Activated CD8-positive, alpha-beta memory T cell treated with anti-CD3 and anti-CD28 coated beads for 1 hour (primary cell): ENCODE measurements at places on chromosomes 11 and 22.
A peak's percentile ranks its signal among the peaks of the same experiment; 100 is the strongest.

DNA sequence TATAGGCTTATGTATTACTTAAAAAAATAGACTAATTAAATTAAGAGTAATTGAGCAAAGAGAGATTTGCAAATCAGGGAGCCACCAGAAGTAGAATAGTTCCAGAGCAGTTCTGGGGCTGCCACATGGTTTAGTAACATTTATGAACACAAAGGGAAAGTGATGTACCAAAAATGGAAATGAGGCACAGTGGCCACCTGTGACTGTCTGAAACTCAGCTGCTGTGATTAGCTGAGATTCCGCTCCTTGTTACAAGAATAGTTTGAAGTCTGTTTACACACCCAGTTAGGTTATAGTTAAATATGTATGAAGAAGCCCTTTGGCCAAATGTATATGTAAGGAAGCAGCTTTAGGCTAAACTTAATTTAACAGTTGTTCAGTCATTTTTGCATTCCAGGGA lies 901.5 kb upstream of the CHORDC1 start:
- no peak for DNase-seq

DNA sequence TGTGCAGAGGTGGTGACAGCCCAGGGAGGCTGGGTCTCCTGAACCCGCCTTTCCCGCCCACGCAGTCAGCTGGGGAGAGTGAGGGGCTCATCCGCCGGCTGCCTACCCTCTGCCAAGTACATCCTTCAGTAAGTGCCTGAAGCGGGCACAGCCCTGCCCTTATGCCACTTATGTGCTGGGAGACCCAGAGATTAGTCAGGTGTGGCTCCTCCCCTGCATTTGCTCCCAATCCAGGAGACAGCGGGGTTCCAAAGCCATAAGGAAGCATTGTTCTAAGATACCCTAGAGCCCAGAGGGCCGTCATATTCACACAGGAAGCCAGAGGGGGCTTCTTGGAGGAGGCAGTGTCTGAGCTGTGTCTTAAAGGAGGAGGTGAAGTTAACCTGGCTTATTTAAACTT lies 5.8 kb upstream of the PPP6R3 start:
- no peak for DNase-seq

GRCh38 chr11:130522284-130522961 lies 74.0 kb downstream of the ADAMTS15 start:
- DNase-seq = no peak

- no peak for DNase-seq
These were observed 40.9 kb upstream of the PRR5 start for GRCh38 chr22:44661070-44661469.

DNA sequence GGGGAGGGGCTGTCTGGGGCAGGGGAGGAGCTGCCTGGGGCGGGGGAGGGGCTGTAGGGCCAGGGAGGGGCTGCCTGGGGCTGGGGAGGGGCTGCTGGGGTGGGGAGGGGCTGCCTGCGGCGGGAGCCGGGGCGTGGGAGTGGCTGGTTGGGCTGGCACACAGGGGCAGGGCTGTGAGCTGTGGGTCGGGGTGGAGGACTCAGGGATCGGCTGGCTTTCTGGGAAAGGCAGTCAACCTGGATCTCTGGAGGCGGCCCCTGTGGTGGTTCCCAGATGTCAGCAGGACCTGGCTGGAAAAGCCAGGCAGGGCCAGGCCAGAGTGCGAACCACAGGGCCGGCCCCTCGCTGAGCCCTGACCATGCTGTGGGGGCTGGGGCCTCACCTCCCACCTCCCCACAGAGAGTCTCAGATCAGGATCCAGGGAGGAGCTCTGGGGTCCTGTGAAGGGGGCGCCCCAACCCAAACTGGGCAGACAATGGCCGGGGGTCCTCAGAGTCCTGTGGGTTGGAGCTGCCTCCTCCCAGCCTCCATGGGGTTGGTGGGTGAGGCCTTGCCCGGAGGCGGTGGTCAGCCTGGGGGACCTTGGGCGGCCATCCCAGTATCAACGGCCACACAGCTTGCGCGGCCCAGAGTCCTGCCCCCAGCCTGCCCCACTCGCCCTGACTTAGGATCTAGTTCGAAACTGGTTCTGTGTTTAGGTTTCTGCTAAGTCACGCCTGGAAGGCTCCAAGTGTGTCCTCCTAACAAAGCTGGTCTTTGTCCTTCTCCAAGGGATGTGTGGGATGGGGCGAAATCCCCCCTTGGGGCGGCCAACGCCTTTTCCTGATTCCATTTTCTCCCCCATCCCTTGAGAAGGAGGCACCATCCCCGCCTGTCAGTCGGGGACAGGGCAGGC lies 1.9 kb downstream of the MUC5B start:
- no peak for DNase-seq

DNA sequence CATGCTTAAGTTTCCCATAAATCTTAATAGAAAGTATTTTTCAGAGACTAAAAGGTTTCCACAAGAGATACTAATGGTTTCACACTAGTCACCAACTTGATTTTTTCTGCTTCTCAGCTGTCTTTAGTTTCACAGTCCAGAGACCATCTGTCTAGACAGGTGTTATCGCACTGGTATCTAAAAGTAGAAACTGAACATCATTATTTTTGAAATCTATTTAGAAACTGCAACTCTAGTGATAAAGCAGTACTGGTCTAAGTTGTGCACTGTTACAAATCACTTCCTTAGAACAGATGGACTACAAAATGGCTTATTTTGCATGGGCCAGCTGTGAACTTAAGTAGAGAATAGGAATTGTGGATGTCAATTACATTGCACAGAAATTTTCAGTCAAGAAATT lies 78.0 kb downstream of the CNTN5 start:
- DNase-seq = no peak

DNA sequence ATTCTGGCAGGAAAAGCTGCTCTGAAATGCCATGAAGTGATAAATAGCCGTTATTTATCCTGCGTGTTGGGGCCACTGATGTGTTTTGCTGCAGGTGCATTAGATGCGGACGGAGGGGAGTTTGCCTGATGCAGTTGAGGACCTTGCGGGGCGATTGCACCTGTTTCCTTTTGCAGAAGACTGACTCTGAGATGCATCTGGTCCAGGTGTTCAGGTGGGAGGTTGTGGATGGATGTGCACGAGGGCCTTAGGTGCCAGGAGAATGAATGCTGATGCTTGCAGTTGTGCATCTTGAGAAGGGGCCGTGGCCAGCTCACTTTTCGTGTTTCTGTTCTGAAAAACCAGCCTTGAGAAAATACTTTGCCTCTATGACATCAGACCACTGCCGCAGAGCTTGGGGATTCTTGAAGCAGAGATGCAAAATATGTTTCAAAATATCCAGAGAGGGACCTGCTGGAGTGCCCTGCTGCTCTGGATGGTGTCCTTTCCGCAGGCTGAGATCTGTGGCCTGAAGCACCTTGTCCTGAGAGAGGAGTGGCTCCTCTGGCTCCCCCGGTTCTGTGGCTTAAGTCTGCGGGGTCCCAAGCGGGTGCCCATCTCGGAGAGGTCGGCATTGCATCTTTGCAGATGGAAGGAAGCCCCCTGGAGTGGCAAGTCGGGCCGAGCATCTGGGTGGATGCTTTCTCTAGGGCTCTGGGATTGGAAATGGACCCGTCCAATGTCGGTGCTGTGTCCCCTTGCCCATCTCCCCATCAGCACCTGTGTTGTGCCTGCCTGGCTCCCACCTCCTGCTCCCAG lies 1031.1 kb downstream of the TBC1D22A start:
- DNase-seq = no peak

GRCh38 chr11:14258221-14258935 lies 100.6 kb downstream of the RRAS2 start:
- DNase-seq = no peak

- DNase-seq = no peak
These were observed at the start of gene SRSF8 for GRCh38 chr11:95066716-95067038. TSS of gene SRSF8 (plus strand) at chr11:95066919. CDS start at chr11:95067227, 308 bp downstream.

DNA sequence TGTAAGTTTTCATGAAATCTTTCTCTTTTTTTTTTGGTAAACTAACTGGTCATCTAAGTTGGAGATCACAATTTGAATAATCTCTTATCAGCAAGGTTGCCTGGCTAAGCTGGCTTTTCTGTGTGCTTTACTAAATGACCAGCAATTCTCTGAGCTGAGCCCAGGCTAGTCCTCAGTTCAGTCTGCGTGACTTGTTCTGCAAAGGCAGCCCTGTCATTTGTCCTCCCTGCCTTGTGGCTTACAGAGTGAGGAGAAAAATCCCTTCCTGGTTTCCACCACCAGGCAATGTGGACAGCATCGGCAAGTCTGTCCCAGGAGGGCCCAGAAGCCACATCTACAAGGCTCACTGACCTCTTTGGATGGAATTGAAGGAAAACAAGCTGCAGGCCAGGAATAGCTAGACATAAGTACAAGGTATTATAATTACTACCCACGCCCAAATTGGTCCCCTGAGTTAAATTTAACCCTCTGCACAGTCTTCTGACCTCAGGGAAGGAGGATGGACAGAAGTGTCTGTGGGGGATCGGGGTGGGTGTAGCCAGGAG lies 108.6 kb downstream of the SCN3B start:
- no peak for DNase-seq

- DNase-seq = no peak
These were observed 56.8 kb downstream of the RPL27A start for GRCh38 chr11:8739309-8739793.

- no peak for DNase-seq
These were observed 179.9 kb upstream of the C11orf87 start for GRCh38 chr11:109241988-109242536.

DNA sequence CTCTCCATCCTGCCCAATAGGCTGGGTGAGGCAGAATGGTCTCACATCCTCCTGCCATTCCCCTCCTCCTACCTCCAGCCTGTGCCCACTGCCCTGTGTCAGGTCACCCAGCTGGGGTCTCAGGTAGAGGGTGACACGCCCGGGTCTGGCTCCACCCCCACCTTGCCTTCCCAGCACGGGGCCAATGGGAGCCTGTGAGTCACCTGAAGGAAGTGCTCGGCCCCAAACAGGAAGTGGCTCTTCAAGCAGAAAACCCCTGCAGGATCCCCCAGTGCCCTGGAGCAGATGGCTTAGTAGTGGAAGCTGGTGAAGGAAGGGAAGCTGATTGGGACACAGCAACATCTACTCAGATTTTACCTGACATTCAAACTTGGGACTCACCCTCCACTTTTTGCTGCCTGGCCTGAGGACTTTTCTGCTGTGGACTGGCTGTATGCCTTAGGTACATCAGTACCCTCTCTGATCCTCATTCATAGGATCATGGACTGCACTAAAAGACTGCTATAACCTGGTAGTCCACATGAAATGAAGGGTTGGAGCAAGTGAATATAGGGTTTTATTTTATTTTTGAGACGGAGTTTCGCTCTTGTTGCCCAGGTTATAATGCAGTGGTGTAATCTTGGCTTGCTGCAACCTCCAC lies 33.4 kb downstream of the GDPD5 start:
- peak; percentile 44 for DNase-seq

GRCh38 chr11:12182676-12183541 lies 72.5 kb downstream of the MICAL2 start:
- DNase-seq = no peak

DNA sequence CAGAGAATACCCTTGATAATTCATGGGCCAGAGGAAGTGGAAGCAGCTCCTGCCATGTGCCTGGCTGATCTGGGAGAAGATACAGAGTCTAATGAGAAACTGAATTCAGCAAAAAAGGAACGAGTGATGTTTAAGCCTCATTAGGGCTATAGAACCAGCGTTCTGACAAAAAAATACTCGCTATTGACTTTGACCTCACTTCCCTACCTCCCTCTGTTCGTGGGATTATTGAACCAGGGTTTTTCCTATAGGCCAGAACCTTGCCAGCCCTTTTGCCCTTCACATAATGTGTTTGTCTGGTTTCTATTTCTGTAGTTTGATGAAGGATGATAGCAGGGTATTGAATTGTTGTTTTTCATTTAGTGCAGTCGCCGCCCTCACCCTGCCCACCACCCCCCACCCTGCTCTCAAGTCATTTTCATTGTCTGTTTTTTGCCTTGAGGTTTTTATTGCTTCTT lies 7.6 kb upstream of the RBFOX2 start:
- DNase-seq = no peak

DNA sequence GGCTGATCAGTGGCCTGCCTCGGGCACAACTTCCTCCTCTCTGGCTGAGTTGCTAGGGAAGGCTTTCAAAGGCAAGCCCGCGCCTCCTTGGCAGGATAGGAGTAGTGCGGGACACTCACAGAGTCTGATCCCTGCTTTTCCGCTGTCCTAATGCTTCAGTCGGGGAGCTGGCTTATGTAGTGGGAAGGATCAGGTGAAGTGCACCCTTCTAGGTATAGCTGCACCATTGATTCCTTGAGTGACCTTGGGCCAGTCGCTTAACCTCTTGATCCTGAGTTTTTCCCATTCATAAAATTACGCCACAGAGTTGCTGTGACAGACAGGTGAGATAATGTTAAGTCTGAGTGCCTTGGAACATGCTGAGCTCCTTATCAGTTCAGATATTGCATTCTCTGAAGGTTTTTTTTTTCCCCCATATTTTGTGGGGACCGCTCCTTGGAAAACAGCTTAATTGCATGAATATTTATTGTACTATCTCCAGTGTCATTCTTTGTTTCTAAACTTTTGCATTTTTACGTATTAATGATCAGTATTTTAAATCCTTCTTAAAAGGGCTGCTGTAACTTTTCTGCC lies 961 bp downstream of the IPO7 start:
- no peak for DNase-seq

DNA sequence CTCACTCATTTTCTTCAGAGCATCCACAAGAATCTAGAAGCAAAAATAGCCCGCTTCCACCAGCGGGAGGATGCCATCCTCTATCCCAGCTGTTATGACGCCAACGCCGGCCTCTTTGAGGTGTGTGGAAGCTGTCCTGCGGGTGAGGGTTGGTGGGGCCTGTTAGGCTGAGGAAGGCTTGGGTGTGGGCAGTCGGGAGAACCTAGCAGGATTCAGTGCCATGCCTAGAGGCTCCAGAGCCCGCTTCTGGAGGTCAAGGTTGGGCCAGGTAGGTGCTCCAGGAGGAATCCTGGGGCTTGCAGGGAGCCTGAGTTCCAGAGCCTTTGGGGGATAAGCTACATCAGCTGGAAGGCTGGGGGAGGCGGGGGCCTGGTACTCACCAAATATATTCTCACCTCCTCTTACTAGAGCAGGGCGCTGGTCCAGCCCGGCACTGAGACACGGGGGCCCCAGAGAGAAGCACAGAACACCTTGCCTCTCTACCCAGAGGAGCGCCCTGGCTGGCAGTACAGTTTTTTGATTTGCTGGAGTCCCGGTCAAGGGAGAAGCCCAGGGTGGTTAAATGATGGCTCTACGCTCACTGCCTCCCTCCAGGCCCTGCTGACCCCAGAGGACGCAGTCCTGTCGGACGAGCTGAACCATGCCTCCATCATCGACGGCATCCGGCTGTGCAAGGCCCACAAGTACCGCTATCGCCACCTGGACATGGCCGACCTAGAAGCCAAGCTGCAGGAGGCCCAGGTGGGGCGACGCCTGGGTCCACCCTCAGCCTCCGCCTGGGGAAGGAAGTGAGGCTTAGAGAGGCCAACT lies 5.3 kb downstream of the GCAT start:
- no peak for DNase-seq

- DNase-seq = no peak
These were observed 755.8 kb downstream of the NTM start for GRCh38 chr11:132125988-132126871.

- DNase-seq = no peak
These were observed 2.9 kb upstream of the TMEM9B start for GRCh38 chr11:8967184-8967583.

- no peak for DNase-seq
These were observed 1.2 kb downstream of the DCHS1 start for GRCh38 chr11:6654281-6655019.

- no peak for DNase-seq
These were observed 9.0 kb downstream of the CDON start for GRCh38 chr11:126053415-126054286.

- DNase-seq = no peak
These were observed 22.8 kb upstream of the PICK1 start for GRCh38 chr22:38034278-38034882.
